Skeletal muscle cell (primary cell): ENCODE measurements at places on chromosomes 16 and 17.

DNA sequence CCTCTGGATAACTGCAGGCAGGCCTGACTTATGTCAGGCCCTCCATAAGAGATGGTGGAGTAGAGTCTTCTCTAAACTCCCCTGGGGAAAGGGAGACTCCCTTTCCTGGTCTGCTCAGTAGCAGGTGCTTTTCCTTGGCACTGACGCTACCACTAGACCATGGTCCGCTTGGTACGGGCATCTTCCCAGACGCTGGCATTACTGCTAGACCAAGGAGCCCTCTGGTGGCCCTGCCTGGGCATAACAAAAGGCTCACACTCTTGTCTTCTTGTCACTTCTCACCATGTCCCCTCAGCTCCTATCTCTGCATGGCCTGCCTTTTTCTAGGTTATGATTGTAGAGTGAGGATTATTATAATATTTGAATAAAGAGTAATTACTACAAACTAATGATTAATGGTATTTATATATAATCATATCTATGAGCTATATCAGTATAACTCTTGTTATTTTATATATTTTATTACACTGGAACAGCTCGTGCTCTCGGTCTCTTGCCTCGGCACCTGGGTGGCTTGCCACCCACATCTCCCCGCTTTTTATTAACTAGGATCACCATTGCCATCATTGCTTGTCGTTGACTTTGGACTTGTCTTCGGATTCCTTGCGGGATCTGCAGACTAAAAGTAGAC, 59.8 kb upstream of the ARL4D start:
- DNase-seq, result no peak

DNA sequence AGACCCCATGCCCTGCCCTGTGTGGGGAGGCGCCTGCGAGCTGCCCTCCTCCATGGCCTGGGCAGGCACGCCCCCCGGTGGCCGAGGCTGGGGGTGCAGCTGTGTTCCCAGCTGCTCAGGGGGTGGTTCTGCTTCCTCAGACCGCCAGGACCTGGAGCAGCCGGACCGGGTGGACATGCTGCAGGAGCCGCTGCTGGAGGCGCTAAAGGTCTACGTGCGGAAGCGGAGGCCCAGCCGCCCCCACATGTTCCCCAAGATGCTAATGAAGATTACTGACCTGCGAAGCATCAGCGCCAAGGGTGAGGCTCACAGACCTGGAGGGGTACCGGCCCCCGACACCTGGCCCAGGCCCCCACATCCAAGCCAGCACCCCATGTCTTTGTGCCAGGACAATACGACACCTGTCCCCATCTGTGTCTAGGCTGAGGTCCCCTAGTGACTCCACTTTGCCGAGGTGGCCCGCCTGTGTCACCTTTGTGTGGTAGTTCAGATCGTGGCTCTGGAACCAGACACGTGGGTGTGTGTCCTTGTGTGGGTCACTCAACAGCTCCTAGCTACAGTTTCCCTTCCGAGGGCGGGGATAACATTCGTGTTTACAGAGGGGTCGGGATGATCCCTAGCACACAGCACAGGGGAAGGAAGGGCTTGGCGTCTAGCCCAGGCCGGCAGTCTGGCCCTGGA, 9.3 kb downstream of the GJD3 start:
- no peak for DNase-seq

GRCh38 chr17:34615326-34615725, 35.9 kb downstream of the TMEM132E start:
- no peak for DNase-seq

DNA sequence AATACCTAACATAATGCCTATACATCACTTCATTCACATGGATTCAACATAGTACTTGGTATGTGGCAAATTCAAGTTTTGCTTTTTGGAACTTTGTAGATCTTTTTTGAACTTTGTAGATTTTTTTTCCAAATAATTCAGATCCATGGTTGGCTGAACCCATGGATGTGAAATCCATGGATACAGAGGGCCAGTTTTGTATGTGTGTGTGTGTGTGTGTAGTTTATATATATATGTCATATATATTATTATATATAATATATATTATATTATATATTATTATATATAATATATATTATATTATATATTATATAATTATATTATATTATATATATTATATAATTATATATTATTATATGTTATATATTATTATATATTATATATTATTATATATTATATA, 28.4 kb downstream of the CLUAP1 start:
- no peak for DNase-seq

GRCh38 chr17:80663781-80664206, 119.2 kb downstream of the RPTOR start:
- DNase-seq, result peak; percentile 48

GRCh38 chr17:80755650-80756405, 211.2 kb downstream of the RPTOR start:
- DNase-seq, result no peak

GRCh38 chr16:79171931-79172705, 428.4 kb downstream of the MAF start:
- no peak for DNase-seq

DNA sequence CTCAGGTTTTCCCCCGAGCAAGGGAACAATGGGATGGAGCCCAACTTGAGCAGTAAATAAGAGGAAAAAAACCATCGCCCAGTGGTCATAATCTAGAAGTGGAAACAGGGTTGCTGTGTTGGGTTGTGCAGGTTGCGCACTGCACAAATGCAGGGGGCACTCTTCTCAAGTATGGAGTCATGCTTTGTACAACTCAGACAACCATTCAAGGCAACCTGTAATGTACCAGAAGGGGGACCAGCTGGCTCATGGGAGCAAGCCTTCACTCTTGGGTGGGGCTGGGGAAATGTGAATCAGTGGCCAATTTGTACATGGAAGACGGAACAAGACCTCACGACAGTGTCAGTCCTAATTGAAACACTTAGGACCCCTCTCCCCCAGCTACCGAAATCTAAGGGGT, 23.9 kb upstream of the LITAF start:
- no peak for DNase-seq

GRCh38 chr16:2092256-2092620, 43.5 kb downstream of the PKD1 start:
- DNase-seq, result no peak

DNA sequence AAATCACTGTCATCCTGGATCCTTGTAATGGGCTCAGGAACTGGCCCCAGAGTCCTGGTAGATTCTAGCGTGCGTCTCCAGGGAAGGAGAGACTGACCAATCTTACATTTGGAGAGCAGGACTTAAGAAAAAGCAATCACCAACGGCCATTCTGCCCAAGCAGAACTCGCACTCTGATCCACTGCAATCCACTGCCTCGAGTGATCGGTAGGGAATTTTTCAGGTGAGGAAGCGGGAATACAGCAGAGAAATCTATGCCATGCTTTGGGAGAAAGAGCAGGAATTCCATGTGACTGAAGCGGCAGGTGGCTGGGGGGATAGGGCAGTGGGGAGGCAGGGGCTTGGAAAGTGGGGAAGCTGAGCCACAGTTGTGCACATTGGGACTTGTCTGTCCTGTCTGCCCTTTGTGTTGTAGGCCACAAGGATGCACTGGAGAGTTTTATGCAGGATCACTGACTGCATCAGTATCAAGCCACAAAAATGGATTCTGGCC, 143.9 kb upstream of the HS3ST2 start:
- no peak for DNase-seq

DNA sequence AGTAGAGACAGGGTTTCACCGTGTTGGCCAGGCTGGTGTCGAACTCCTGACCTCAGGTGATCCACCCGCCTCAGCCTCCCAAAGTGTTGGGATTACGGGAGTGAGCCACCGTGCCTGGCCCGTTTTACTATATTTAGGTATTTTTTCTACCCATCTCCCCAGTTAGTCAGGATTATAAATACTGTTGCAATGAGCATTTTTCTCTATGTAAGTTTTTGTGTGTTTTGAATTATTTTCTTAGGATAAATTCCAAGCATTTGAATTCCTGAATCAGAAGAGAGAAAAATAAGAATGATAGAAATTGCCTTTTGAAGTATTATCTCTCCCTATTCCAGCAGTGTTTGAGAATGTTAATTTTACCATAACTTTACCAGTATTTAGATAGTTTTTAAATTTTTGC, 36.6 kb downstream of the KIAA0513 start:
- no peak for DNase-seq

GRCh38 chr16:27240948-27241531, 27.5 kb downstream of the NSMCE1 start:
- peak; percentile 57 for DNase-seq

GRCh38 chr17:18253187-18253884, 5.2 kb downstream of the FLII start:
- no peak for DNase-seq

- DNase-seq, result no peak
These were observed 137.5 kb downstream of the ZFHX3 start for GRCh38 chr16:72910381-72910780.

GRCh38 chr16:17246974-17247732, 223.6 kb downstream of the XYLT1 start:
- no peak for DNase-seq

DNA sequence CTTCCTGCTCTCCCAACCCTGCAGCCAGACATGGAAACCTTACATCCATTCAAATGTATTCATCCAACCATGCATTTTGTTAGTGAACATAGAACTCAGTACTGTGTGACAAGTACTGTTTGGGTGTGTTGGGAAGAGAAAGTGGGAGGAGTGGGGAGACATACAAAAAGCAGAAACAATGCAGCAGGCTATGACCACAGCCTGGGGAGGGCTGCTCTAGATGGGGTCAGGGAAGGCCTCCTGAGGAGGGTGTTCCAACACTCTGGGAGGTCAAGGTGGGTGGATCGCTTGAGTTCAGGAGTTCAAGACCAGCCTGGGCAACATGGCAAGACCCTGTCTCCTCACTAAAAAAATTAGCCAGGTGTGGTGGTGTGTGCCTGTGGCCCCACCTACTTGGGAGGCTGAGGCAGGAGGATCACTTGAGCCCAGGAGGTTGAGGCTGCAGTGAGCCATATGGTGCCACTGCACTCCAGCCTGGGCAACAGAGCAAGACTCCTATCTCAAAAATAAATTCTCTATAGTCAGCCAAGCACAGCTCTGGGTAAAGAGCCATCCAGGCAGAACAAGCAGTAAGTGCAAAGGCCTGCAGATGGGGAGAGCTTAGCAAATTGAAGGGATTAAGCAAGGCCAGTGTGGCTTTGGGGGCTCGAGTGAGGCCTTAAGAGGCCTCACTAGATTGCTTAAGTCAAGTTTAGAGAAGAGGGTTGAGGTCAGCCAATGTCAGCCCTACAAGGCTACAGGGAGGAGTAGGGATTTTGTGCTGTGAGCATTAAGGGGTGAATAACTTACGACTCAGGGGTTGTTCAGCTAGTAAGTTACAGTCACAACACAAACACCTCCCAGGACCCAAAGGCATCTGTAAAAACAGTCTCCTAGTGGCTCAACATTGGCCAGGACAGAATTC, 5.5 kb downstream of the SLC13A2 start:
- DNase-seq, result no peak

GRCh38 chr16:55421226-55421625, 57.8 kb upstream of the MMP2 start:
- DNase-seq, result no peak

- no peak for DNase-seq
These were observed 5.7 kb downstream of the FAM20A start for GRCh38 chr17:68595496-68595895.

DNA sequence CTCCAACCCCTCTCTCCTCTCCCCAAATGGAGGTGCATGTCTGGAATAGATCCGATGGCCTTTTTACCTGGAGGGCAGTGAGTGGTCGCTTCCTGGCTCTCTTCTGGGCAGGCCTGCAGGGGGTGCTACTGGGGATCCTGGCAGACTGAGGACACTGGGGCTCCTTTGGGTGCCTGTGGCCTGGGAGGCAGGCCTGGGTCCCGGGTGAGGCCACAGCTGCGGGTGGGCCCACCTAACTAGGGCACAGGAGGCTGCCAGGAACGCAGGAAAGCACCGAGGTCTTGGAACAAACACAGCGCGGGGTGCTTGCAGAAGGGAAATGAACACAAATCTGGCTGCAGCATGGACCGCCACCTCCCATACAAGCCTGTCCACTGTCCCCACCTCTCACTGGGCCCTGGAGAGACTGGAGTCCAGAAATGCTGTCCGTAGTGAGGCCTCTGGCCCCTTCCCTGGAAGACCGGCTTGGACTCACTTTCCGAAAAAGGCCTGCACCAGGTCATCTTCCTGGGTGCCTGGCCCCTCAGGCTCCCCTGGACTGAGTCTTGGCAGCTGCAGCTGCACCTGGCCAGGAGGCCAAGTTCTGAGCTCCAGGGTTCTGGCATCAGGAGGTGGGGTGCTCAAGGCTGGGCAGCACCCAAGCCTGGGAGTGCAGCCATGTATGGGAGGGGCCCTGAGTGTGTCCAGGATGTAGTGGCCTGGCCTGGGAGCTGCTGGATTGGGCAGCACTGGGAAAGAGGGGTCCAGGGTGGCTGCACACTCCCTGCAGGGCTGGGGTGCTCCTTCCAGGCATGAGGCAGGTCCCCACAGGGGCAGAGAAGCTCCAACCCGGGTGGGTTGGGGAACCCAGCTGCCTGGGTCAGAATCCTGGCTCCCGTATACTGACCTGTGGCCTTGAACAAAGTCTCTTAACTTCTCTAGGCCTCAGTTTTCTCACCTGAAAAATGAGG, 195.1 kb downstream of the IRF8 start:
- DNase-seq, result no peak

DNA sequence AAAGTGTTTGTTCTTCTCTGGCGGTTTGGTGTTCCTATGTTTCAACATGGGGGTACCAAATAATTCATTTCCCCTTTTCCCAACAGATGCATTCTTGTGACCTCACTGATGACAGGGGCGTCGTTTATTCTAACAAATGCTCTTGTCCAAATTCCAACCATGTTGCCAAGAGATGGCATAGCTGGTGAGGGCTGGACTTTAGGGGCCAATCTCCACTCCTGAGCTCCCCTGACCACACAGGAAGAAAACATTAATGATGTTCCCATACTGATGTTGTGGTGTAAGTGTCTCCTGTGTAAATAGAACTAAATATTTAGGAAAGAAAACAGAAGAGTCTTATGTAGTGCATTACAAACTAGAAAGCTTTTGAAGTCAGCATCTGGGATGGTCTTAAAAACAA, 431.6 kb downstream of the CDH13 start:
- DNase-seq, result no peak

GRCh38 chr17:31467502-31468256, 76.2 kb downstream of the RAB11FIP4 start:
- no peak for DNase-seq

- no peak for DNase-seq
These were observed 715 bp downstream of the ENDOV start for GRCh38 chr17:80415626-80416137.

DNA sequence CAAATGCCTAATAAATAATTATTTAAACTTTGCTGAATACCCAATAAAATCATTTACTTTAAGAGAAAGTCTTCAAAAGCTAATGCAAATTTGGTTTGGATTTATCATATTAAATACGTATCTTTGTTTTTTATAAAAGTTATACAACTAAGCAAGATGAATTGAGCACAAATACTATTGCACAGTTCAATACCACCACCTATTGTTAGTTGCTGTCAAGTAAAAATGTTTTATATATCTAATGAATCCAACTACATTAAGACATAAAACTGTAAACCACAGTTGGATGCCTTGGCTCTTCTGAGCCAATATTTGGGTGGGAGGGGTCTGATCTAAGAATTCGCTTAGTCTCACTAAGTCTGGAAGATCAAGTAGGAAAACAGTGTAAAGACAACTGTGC, 7.7 kb downstream of the FBXL20 start:
- DNase-seq, result no peak
